ENCODE measurements at places on chromosomes 6 and 20.

GRCh38 chr6:45474376-45474775 is 96.6 kb upstream of the SUPT3H start:
- DNase-seq = no peak

DNA sequence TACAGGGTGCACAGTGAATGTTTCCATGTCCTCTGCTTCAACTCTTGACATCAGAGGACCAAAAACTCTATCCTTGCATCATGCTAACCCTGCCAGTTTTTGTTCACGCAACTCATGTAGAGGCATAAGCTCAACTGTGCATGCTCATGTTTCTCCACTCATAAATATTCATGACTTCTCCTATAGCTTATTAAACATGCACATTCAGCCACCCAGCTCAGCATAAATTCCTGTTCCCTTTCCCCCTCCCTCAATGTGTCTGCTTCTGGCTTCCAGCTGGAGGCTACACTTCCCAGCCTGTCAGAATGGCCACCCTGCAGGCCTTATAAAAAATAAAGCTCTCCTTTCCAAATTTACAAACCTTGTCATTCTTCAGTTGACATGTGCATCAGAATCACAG is 154.6 kb downstream of the KIF16B start:
- DNase-seq = no peak

DNA sequence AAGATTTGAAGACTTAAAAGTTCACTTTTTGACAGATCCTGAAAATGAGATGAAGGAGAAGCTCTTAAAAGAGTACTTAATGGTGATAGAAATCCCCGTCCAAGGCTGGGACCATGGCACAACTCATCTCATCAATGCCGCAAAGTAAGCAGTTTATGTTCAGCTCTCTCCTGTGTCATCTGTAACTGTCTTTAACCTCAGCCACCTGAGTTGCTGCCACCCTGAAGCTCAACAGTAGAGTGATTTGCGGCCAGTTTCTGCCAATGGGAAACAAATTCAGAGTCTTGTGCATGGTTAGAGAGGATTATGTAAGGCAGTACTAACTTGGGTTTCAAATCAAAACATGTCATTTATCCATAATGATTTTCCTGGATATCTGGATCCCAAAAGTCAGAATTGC is 10.1 kb downstream of the TNFAIP3 start:
- no peak for DNase-seq

- no peak for DNase-seq
These were observed 80.6 kb upstream of the EYA4 start for GRCh38 chr6:133160536-133160935.

- DNase-seq = no peak
These were observed 334.2 kb downstream of the MEI4 start for GRCh38 chr6:77987035-77987384.

DNA sequence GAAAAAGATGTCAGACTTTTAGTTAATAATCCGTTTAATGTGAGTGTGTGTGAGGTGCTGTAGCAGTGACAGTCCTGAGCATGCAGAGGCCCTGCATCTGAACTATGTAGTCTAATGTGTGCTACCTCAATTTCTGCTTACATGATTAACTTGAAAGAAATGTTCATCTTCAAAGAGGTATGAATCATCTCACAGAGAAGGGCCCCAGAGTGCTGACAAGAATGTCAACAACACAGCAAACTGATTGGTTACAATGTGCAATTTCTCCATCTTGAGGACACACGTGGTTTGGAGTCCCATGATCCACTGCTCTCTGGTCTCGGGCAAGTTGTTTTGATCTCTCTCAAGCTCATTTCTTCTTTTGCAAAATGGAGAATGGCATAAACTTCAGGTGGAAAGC is 61.7 kb upstream of the EMILIN3 start:
- DNase-seq = peak; percentile 27

- no peak for DNase-seq
These were observed 390.6 kb upstream of the MARCKS start for GRCh38 chr6:113466526-113466925.

- no peak for DNase-seq
These were observed 2.0 kb downstream of the LAMA5 start for GRCh38 chr20:62364911-62365736.

DNA sequence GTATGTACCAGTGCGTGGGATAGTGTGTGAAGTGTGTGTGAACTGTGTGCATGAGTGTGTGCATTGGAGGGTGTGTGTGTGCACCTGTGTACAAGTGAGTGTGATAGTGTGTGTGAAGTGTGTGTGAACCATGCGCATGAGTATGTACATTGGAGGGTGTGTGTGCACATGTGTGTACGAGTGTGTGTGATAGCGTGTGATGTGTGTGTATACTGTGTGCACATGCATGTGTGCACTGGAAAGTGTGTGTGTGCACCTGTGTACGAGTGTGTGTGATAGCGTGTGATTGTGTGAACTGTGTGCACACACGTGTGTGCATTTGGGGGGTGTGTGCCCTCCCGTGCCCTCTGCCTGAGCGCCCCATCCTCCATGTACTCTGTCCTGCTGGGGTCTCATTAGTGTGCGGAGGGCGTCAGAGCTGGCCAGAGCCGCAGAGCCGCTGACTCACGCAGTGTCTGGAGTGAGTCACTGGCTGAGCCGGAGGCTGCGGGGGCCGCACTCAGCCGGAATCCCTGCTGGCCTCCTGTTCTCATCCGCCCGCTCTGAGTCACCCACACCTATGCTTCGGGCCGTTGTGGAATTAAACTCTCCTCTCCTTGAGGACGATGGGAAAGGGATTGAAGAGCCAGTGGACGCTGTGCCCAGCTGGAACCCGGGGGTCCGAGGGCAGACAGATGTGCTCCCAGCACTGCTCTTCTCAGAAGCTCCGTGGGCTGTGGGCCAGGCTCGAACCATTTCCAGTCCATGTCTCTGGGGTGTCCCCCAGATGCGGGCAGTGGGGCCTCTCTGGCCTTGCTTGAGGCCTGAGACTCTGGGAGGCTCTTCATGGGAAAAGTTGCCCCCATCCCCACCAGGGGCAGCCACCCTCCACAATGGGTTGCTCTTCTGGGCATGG is 27.3 kb upstream of the STX16 start:
- no peak for DNase-seq

DNA sequence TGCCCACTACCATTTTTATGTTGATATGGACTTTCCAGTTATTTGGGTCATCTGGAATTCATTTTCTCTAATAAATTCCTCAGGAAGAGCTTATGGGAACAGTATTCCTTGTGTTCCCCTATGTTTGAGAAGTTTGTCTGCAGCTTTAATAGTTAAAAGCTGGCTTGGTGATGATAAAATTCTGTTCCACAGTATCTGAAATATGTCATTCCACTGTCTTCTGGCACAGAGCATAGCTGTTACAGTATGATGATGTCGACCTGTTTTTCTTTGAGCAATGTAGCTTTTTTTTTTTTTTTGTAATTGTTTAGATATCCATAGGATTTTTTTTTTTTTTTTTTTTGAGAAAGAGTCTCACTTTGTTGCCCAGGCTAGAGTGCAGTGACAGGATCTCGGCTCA is 43.2 kb downstream of the NCOA3 start:
- DNase-seq = no peak

GRCh38 chr6:94377835-94378234 is 958.5 kb upstream of the EPHA7 start:
- no peak for DNase-seq

GRCh38 chr6:2410656-2411380 is 165.4 kb upstream of the GMDS start:
- DNase-seq = no peak

DNA sequence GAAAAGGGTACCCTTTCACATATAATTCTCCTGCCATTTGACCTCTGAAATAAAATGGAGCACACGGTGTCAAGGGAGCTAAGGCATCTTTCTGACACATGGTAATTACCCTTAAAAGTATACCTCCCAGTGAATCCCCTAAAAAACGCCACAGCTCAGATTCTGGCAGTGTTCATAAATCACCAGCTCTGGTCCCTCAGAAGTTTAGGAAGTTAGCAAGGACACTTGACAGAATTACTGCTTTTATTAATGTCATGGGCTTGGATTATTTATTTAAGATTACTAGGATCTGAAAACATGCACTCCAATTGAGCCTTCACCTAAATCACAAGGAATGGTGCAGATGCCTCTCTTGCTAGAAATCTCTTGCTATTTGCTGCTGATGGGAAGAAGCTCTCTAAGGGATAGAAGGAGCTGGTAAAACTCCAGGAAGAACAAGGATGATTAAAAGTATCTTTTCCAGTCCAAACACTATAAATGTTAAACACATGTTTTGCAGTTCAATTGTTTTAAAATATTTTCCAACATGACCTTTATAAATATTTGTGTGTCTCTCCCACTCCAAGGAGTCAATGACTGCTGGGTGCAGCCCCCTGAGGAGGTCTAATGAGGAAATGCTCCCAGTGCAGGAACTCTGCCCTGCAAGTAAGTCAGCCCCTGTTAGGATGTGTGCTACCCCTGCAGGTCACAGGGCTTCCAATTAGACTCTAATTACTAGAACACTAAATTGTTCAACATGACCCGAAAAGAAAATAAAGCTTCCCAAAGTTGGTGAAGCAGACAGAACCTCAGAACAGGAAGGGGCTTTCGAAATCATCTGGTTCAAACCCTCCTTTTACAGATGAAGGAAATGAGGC is 230.3 kb downstream of the TFAP2A start:
- no peak for DNase-seq

DNA sequence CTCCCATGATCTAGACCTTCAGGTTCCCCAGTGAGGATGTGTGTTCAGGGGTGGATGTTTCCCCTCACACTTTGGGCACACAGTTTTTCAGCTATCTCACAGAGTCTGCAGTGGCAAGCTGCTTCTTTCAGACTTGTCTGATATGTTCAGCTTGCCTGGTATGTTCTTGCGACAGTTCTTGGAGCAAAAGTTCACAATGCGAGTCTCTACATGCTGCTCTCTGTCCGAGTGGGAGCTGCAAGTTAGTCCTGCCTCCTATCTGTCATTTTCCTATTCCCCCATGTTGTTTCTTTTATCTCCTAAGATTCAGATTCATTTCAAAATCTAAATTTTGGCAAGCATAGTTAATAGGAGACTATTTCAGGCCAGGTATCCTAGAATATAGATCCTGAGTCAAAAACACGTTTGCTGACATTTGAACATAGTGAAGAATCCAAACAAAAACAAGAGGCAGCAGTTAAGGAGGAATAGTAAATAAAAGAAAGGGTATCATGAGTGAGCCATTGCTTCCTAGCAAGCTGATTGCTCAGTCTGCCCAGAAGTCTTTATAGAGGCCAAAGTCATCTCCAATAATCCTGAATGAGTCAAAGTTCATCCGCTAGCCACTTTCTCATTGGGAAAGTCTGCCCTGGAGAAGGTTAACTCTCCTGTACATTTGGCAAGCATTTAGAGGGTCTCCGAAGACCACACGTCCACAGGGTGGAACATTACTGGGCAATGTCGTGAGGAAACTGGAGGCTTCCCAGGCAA is 140.2 kb upstream of the MOCS1 start:
- DNase-seq = no peak

- no peak for DNase-seq
These were observed 85.5 kb downstream of the SLC22A23 start for GRCh38 chr6:3371222-3371949.

- no peak for DNase-seq
These were observed 73.0 kb downstream of the SHPRH start for GRCh38 chr6:145891126-145891525.

DNA sequence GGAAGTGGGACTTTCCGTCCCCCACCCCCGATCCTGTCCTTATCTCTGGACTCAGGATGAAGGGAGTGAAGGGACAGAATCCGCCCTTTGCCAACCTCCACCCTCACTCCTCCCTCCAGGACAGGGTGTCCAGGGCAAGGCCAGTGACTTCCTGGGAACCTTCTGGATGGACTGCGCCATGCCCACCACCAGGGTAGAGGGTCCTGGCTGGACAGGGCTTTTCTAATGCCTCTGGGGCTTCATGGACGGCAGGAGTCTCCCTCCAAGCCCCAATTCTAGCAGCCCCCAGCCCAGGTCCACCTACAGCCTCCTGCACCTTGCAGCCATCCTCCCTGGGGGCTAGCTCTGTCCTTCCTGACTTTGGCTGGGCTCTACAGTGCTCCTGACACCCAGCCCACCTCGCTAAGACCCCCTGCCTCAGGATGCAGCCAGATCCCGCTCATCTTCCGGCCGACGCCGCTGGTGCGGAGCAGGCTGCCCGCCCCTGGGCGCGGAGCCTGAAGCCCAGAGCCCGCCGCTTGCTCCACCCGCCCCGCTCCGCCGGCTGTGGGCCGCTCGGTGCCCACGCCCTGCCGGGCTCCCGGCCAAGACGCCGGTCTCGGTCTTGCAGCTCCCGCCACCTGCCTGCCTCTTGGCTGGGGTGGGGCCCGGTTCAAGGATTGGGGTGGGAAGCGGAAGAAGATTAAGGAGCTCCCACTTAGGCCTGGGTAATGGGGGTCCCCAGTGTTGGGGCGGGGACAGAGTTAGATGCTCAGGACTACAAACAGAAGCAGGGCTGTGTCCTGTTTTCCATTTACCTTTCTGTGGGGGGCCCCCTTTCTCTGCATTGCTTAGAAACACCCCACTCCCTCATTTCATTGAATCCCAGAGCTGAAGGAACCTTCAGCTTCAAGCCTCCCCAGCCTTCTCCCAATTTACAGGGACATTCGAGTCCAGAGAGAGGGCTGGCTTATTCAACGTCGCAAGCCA is 72.8 kb downstream of the MDGA1 start:
- no peak for DNase-seq

DNA sequence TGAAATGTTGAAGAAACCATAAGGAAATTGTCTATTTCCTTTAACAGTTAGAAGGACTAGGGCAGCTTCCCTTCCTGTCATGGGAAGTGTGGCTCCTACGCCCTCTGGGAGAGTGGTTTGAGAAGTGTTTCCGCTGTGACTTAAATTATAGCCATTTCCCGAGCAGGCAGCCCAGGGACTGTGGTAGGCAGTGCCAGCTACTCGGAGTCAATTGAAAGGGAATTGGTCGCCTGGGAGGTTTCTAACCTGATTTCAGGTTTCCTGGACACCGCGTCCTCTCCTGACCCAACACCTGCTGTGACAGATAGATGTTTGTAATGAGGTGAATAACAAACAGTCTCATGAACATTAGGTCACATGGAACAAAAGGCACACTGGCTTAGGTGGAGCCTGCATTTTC is 256.1 kb upstream of the PLCB4 start:
- DNase-seq = no peak

GRCh38 chr6:125480571-125480970 is 178.8 kb upstream of the HDDC2 start:
- DNase-seq = no peak

GRCh38 chr6:153058909-153059308 is 56.4 kb upstream of the MTRF1L start:
- no peak for DNase-seq

- DNase-seq = no peak
These were observed 36.7 kb downstream of the CFAP61 start for GRCh38 chr20:20089018-20089417.

- peak; percentile 52 for DNase-seq
These were observed 6.7 kb downstream of the FLOT1 start for GRCh38 chr6:30735668-30736314.

GRCh38 chr6:89079511-89080234 is 878 bp upstream of the PNRC1 start:
- DNase-seq = peak; percentile 51

GRCh38 chr6:36827261-36828079 is 11.8 kb downstream of the CPNE5 start:
- no peak for DNase-seq

Measured in stimulated activated CD4-positive, alpha-beta T cell treated with anti-CD3 and anti-CD28 coated beads, Interleukin-4, amount 100 ng/mL, for 24 hours (primary cell).